ENCODE measurements at places on chromosomes 12 and 14.

GRCh38 chr12:23055004-23055403 is 430.0 kb downstream of the ETNK1 start:
- DNase-seq: no peak

DNA sequence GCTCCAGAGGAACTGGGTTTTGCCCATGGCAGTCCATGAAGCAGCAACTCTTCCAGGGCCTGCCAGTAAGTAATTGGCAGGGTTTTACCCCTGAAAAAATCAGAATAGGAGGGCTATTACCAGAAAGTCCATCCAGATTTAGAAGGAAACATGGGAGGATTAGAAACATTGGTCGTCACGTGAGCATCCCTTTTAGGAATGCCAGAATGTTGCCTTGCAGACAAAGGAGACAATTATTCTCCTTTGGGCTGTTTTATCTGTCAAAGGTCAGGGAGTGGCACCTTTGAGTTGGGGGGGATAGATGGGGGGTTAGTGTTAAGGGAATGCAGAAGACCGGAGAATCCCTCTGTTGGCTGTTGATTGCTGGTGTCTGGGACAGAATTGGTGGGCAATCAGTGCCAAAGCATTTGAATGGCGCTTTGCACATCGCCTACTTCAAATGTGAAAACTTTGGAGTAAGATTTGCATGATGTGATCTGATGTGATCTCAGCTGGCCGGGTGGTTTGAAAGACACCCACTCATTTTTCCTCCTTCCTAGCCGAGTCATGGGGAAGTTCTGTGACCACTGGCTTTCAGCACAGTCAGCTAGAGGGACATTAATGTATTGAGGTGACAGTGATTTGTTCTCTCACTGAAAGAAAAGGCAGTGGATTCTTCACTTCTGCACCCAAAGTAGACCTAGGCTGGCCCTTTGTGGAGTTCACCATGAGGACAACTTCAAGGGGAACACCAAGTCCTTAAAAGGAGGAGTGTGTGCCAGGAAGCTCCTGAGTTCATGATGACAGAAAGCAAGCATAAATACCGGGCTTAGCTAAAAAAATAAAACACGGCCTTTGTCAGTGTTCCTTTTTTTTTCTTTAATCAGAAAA is 31.4 kb downstream of the FLVCR2 start:
- no peak for DNase-seq

DNA sequence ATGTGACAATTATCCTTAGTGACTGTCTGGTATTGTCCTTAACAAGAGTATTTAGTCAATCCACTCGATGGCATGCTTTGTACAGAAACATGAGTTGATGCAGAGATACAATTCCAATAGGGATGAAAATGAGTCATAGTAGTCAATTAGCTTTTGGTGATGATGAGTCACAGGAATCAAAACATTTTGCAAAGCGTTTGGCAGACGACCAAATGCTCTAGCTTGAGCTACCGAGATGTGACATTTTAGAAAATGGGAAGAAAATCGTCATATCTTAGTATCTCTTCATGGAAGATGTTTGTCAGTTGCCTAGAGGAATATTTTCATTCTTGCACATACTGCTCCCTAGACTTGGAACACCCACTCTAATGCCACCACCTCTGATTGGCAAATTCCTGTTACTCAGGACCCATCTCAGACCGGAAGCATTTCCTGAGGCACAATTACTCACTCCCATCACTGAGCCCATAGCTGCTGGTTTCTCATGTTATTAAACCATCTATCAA is 95.0 kb downstream of the LMNTD1 start:
- no peak for DNase-seq

DNA sequence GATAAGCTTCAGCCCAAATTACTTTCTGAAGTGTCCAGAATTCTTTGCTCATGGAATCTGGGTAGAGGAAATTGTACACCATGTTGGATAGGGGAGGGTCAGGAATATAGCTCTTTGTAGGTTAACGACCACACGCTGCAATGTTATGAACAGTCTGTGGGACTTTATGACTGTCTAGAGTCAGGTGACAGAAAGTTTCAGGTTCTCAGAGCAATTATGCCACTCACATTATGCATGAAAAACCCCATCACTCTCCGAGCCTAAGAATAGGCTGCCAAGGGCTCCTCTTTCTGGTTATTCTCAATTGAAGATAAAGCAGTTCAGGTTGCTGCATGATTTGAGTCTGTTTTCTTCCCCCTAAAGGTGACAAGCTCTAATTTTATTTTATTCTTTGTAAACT is 430.9 kb downstream of the ATP23 start:
- no peak for DNase-seq

DNA sequence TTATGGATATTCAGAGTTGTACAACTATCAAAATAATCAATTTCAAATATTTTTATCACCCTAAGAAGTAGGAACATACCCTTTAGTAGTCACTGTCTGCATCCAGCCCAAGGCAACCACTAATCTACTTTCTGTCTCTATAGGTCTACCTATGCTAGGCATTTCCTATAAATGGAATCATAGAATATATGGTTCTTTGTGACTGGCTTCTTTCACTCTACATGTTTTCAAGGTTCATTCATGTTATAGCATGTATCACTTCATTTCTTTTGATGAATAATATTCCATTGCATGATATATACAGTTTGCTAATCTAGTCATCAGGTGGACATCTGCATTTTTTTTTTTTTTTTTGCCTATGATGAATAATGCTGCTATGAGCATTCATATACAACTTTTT is 112.4 kb downstream of the PPP1R12A start:
- no peak for DNase-seq

DNA sequence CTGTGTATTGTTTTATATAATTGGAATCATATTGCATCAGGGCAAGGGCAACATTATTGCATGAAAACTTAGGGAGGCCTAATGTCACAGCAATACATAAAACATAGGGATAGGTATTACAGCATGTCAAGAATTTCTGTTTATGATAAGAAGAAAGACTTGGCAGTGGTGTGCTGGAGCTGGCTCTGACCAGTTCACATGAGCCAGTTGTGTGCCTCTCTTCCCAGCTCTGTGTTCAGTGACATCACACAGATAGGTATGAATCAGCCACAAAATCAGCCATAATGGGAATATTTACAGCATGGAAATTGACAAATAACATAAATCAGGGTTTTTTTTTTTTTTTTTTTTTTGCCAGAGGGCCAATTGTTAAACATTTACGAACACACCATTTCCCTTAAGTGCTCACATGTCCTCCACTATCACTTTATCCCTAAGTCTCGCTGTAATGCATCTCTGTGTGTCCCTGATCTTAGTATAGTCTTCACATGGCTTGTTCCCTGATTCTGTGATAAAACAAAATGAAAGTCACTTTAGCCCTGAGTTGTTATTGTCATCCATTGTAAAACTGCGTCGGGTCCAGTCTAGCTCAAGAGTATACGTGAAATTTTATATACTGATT is 31.9 kb upstream of the ACSM4 start:
- DNase-seq: no peak

- DNase-seq: no peak
Measured at GRCh38 chr14:64824471-64824870, 55.2 kb downstream of the SPTB start.

DNA sequence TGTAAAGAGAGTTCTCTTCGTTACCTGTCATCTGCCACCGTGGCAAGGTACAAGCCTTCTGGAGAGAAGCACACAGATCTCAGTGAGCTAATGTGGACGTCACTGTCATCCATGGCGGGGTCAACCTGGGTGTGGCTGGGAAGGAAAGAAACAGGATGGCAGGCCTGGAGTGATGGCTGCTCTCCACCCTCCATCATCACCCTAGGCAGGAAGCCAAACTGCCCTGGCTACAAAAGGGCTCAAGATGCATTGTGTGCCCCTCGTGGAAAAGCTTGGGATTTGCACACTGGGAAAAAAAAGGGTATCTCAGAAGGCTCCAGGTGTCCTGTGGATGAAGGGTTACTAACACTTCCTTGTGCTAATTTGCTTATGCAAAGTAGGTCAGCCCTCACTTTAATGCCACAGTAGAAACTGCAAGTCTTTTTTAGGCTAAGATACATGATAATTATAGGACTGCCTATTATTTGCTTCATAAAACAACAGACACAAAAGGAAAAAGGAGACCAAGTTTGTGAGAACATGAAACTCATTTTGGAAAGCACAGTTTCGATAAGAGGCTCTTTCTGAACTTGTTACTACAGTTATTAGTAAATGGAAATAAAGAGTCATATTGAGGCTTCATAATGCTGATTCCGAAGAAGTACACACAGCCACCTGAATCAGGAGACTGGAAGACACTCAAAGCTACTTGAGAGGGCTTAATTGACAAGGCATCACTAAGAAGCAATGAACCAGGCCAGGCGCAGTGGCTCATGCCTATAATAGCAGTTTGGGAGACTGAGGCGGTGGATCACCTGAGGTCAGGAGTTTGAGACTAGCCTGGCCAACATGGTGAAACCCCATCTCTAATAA is 18.9 kb downstream of the RFC5 start:
- no peak for DNase-seq

DNA sequence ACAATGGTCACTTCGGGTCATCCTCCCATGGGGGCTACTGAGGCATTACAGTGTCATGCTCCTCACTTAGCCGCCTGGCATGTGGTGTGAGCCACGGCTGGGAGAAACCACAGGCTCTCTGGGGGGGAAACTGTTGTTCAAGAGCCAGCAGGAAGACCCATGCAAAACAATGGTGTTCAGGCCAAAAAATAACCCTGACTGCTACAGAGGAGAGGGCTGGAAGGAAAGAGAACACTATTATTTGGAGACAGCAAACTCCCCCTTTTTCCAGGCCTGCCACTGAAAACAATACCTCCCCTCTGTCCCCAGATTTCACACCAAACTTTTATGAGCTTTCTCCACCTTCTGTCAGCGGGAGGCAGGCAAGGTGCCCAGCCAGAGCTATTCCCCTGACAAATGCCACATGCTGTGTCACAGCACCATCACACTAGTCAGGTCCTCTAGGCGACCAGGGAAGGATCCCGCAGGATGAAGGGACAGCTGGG is 83.7 kb downstream of the CHGA start:
- DNase-seq: no peak

DNA sequence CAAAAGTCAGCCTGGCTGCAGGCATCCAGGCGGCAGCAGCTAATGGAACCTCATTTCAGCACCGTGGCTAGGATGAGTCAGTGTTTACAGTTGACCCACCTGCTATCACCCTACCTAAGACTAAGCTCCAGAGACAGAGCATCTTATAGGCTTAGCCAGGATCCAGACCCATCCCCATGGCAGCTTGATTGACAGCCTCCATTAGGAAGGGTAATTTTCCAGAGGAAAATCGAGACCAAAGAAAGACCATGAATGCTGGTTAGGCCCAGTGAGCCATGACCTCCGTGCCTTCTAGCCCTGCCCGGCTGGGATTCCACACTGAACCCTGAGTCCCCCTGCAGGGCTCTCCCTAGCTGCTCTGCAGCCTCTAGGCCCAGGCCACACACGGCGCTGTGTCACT is 38.7 kb downstream of the TUNAR start:
- DNase-seq: no peak

GRCh38 chr14:68979722-68980451 is 785 bp upstream of the ACTN1 start:
- no peak for DNase-seq

DNA sequence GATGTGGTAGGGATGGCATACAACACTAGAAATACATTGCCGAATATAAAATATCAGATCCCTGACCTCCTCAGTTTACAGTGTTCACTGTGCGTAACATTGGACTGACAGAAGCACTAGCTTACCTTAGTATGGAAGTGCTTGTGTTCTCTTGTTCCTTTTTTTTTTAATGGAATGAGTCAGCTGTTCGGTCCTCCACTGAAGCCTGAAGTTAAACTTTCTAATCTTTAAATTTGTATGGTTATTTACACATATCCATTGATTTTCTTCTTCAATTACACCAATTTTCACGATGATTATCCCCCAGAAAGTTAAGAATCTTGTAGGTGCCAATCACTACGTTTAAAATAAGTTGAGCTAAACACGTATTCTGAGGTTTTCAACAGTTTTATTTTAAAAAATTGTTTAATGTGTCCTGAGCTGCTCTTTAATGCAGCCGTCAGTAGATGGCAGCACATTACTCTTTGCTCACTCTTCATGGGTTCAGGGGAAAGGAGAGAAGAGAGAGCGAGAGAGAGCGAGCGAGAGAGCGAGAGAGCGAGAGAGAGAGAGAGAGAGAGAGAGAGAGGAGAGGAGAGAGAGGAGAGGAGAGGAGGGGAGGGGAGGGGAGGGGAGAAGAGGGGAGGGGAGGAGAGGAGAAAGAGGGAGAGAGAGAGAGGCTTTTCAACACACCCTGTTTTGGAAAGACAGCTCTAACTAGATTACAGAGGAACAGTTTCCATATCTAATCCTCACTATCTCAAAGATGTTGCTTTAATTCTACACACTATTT is 134.7 kb upstream of the SCAF11 start:
- DNase-seq: peak; percentile 67

GRCh38 chr12:120650233-120650690 is 9.8 kb downstream of the CABP1 start:
- DNase-seq: no peak

DNA sequence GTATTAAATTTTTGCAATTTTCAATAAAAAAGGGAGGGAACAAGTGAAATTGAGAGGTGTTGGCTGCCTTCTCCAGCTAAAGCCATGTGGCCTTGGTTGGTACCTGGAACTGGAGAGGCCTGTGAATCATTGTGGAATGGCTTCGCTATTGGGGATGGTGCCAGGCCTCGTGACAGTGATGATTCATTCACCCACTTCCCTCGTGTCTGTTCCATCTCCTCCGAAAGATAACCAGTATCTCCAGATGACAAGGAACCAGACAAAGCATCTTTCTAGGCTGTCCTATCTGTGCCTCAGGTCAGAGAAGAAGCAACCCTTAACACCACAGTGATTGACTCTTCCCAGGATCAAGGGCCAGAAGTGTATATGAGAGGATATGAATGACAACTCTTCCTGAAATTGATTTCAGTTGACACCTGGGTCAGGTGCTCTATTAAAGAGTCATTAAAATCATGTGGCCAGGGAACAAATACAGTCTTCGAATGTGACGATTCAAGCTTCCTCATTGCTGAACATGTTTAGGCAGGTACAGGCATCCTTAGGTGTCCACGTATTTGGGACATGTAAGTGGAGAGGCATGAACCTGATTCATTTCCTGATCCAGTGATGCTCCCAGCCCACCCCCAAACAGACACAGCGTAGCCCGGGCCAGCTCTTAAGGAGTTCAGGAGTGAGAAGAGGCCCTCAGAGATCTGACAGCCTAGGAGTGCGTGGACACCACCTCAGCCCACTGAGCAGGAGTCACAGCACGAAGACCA is at the start of gene RNASE7:
RNASE7 (plus strand) TSS at position 687 of the 758 bp plus-strand sequence. CDS start 631 bp downstream, outside the sequence.
- DNase-seq: peak; percentile 10

DNA sequence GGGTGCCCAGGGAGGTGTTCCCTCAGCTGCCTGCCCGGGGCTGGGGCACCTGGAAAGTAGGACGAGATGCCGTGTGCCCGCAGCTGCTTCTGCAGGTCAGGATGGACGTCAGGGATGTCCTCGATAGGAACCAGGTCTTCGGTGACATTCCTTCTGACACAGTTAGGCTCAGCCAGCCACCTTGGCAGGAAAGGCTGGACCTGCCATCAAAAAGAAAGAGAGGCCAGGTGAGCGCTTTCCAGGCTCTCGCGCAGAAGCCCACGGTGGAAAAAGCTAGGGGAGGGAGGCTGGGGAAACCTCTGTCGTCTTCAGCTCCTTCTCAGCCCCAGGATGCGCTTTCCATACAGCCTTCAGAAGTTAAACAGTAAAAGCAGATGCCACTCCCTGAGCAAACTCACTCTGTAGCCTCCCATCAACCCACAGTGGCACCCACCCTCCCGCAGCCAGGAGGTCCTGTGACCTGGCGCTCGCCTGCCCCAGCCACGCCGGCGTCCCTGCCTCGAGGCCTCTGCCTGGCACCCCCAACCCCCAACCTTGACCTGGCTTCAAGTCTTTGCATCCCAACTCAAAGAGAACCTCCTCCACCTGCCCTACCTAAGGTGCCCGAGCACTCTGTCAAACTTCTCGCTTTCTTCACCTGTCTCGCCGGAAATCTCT is 1.3 kb downstream of the DDX51 start:
- no peak for DNase-seq
